ENCODE measurements at places on chromosomes 11 and 22.

- no peak for DNase-seq
Observed at GRCh38 chr11:116215471-116216113, 557.2 kb downstream of the BUD13 start.

- no peak for DNase-seq
Observed at GRCh38 chr22:37146051-37146385, 3.7 kb downstream of the IL2RB start.

GRCh38 chr11:102225689-102226568, 91.4 kb upstream of the BIRC3 start:
- DNase-seq: no peak

DNA sequence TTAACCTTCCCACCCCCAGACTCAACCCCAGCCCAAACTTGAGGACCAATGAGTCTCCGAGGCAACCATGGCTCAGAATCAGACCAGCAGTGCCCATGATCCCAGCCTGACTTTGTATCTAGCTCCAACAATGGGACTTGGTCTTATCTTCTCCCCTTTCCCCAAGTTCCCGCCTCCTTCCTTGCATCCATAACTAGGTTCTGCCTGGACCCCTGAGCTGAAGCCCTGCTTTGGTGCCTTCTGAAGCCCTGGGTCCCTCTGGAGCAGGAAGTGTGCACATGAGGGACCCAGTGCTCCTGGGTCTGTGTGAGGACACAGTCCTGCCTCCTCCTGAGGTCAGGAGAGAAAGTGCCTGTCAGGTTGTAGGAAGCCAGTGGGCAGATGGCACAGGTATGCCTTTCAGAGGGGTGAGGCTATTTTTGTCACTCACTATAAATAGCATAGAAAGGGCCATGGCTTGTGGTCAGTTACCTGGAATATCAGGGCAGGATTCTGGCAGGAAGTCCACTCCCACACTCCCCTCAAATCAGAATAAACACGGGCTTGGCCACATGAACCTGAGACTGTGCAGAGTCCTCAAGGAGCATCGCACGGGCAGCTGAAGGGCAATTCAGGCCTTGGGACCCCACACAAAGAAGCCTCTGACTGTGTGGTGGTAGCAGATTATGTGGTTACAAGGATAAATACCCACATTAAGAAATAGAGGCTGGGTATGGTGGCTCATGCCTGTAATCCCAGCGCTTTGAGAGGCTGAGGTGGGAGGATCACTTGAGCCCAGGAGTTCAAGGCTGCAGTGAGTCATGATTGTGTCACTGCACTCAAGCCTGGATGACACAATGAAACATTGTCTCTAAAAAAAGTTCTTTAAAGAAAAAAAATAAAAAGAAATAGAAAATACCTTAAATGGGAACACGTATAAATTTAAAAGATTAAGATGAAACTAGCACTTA, 27.4 kb downstream of the RCN1 start:
- DNase-seq: no peak

DNA sequence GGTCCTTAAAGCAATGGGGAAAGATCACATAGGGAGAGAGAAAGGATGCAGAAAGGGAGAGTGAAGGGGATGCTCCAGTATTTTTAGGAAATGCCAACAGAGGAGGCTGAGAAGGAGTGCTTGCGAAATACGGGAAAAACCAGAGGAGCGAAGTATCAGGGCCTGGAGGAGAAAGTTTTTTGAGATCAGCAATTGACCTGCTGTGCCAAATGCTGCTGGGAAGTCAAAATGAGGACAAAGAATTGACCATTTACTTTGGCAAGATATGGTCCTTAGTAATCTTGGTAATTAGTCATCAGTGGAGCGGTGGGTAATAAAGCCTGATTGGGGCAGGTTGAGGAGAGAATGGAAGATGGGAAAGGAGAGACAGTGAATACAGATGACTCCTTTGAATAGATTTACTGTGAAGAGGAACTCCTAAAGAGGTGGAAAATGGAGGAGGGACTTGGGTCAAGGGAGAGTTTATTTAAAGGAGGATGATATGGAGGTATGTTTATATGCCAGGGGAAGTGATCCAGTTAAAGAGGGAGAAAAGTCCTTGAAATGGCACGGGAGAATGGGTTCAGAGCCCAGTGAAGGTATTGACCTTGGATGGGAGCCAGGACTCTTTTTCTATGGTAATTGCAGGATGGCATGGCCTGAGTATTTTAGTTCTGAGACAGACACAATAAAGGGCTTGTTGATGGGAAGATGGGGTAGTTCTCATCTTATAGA, 111.5 kb downstream of the PKNOX2 start:
- no peak for DNase-seq

DNA sequence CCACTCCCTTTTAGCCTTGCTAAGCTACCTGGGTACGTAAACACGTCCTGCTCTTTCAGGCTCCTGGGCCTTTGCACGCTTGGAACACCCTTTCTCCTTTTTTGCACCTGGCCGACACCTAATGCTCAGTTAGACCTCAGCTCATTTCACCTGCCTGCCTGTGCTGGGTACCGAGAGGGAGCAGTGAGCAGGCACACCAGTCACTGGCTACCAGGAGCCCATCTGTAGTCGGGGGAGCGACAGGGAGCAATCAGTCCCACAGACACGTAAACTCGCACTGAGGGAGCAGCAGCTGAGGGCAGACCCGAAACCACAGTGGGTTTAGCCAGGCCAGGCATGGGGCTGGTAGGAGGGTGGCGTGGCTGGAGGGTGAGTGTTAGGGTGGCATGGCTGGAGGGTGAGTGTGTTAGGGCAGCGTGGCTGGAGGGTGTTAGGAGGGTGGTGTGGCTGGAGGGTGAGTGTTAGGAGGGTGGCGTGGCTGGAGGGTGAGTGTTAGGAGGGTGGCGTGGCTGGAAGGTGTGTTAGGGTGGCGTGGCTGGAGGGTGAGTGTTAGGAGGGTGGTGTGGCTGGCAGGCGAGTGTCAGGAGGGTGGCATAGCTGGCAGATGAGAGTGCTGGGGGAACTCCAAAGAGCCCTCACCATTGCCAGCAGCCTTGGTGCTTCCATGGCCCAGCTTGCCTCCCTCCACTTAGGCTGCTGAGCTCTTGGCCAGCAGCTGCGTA, 6.4 kb upstream of the GTSE1 start:
- no peak for DNase-seq

GRCh38 chr11:15153231-15153630, 38.5 kb downstream of the INSC start:
- no peak for DNase-seq

- no peak for DNase-seq
Observed at GRCh38 chr22:17944256-17944655, 80.1 kb downstream of the MICAL3 start.

- no peak for DNase-seq
Observed at GRCh38 chr22:32620992-32621391, 146.4 kb downstream of the FBXO7 start.

DNA sequence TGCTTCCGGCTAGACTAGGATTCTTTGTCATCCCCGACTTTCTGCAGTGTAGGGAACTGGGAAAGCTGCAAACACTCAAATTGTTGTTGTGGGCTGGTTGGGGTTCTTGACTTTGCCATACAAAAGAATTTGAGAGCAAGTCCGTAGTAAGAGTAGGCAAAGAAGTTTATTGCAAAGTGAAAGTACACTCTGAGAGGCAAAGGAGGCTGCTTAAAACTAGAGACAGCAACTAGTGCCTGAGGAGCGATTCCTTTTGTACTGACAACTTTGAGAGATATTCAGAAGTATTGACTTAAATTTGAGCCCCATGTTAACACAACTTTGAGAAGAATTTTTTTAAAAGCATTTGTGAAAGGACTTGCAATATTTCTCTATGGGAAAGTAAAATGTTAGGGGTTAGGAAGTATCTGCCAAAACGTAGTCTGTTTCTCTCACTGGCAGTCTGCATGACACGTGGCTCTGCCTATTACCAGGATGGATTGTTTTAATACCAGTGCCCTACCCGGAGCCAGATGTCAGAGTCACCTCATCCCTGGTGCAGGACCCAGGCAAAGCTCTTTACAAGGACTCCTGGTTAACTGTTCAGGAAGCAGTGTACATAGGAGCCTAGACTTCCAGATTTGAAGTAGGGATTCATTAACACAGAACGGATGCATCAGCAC, 85.0 kb upstream of the CLPB start:
- no peak for DNase-seq

- no peak for DNase-seq
Observed at GRCh38 chr11:72594493-72595291, 79.5 kb downstream of the PDE2A start.

GRCh38 chr22:46922037-46922436, 159.6 kb downstream of the TBC1D22A start:
- no peak for DNase-seq

DNA sequence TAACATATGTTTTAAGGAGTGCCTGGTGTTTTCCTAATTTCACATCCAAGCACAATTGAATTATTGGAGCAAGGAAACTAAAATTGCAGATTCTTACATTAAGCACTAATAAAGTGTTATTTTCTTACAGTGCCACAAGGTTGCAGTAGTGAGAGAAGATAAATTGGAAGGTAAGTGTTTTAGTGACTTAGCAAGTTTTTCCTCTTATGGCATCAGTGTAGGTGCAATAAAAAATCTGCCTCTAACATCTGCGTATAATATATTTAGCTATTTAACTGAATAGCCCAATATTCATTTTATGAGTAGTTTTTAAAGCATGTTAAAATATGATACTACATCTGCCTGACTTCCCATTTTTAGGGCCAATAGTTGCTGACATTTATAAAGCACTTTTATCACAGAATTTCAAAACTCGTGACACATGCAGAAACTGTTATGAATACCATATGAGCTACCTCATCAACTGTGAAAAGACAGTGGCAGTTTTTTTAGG, 19.0 kb downstream of the POLD3 start:
- no peak for DNase-seq

GRCh38 chr22:43171607-43172006, 15.3 kb downstream of the TTLL12 start:
- DNase-seq: no peak

DNA sequence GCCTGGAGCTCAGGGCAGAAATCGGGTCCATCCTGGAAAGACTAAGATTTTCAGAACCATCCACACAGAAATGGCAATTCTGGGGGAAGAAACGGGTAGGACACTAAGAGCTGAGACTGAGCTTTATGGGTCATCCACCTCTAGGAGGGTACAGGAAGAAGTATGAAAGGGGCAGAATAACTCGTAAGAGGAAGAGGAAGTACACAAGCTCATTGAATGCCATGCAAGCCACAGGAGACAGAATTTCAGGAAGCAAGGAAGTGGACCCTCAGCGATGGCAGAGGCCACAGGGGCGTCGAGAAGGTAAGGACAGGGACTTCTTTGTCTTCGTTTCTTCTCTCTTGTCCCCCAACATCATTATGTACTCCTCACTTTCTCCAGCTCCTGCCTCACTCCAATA, 169.6 kb downstream of the MAML2 start:
- DNase-seq: no peak

- DNase-seq: no peak
Observed at GRCh38 chr11:7577291-7578190, 63.7 kb downstream of the PPFIBP2 start.

- DNase-seq: no peak
Observed at GRCh38 chr22:37320726-37321677, 38.7 kb downstream of the CYTH4 start.

DNA sequence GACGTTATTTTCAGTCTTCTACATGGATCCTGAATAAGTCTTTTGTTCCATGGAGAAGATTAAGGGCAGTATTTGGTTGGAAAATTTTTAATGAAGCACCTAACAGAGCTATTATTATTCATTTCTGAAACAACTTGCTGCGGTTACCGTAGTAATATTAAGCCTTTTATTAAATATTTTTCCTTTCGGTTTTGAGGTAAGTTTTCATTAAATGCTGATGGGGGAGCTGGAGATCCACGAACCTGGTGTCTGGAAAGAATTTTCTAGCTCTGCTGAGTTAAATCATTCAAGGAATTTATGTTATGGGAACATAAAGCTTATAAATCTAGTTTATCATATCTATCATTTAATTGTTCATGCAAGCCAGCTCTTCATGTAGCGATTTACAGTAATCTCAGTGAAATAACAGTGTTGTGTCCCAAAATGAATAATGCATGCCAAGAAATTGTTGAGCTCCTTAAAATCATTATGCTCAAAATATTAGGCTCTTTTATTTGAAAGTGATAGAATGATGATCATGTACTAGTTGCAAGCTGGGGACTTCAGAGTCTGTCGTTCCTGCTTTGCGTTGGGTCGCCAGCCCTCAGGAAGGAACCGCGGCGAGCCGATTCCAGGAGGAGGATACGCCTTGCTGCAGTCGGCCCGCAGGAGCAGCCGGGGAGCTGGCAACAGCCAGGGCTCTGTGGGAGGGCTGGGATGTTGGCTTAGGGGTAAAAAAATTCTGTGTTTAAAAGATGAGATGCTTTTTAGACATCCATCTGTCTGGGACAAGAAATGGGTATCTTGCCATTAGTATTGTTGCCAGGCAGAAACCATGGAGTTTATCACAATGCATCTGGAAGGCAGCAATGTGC, 83.1 kb downstream of the TBC1D22A start:
- no peak for DNase-seq

DNA sequence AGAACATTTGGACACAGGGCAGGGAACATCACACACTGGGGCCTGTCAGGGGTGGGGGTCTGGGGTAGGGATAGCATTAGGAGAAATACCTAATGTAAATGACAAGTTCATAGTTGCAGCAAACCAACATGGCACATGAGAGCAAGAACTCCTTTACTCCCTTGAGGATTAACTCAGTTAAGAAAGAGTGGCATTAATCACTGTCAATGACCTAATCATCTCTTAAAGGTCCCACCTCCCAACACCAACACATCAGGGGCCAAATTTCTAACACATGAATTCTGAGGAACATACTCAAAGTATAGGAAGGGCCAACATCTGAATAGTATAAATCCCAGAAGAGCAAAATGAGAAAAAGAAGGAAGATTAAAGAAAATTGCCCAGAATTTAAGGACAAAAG, 272.9 kb downstream of the SWAP70 start:
- DNase-seq: no peak

Data from activated T-cell treated with anti-CD3 and anti-CD28 coated beads for 24 hours (primary cell).